ENCODE measurements at places on chromosomes 12 and 14.
A peak's percentile ranks its signal among the peaks of the same experiment; 100 is the strongest.

GRCh38 chr12:2841056-2841650, 6.3 kb upstream of the NRIP2 start:
- DNase-seq, result peak; percentile 80

- no peak for DNase-seq
Measured at GRCh38 chr12:63862187-63862968, 17.9 kb downstream of the SRGAP1 start.

GRCh38 chr14:75823334-75823733, 158.5 kb downstream of the TGFB3 start:
- no peak for DNase-seq

DNA sequence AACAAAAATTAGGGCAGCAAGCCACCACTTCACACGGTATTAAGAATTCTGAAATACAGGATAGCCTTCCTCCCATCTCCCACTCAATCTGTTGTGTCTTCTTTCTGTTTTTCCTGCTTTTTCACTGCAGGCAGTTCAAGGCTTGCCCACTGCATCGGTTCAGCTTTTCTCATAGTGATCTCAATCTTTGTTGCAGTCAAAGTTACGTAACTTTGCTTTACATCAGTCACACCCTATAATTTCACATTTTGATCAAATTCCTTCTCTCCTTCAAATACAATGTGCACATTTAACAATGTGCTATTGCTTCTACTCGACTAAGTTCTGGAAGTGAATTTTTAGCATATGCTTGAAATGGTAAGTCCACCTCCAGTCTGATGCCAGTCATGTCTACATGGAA, 217.6 kb downstream of the EFCAB11 start:
- no peak for DNase-seq

GRCh38 chr12:105977236-105977635, 161.5 kb downstream of the NUAK1 start:
- no peak for DNase-seq

DNA sequence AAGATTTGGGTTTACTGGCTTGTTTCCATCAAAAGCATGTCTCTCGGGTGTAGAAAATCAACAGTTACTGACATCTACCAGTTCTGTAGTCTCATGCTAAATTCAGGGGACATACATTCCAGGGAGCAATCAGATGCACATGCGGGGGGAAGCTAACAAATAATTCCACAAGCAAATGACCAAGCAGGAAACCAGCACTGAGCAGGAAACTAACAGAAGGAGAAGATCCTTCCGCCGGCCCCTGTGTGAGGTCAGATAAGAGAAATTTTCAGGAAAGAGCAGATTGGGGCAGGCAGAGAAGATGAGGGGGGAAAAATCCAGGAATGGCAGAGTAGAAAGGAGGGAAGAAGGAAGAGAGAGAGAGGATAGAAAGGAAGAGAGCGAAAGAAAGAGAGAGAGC, 127.6 kb upstream of the TMCC3 start:
- DNase-seq, result no peak

- DNase-seq, result no peak
Measured at GRCh38 chr14:99136047-99136400, 136.0 kb downstream of the BCL11B start.

- no peak for DNase-seq
Measured at GRCh38 chr12:57679697-57680096, 14.2 kb upstream of the OS9 start.

GRCh38 chr14:29529418-29529817, 398.2 kb downstream of the PRKD1 start:
- DNase-seq, result no peak

- no peak for DNase-seq
Measured at GRCh38 chr14:105890474-105891220, 364.3 kb downstream of the TMEM121 start.

- no peak for DNase-seq
Measured at GRCh38 chr14:56241461-56241860, 123.2 kb downstream of the PELI2 start.

GRCh38 chr12:52446367-52447045, 5.4 kb downstream of the KRT6B start:
- no peak for DNase-seq

- no peak for DNase-seq
Measured at GRCh38 chr14:58830121-58830520, 192.4 kb downstream of the DACT1 start.

- no peak for DNase-seq
Measured at GRCh38 chr12:83128540-83128939, 441.8 kb downstream of the TMTC2 start.

DNA sequence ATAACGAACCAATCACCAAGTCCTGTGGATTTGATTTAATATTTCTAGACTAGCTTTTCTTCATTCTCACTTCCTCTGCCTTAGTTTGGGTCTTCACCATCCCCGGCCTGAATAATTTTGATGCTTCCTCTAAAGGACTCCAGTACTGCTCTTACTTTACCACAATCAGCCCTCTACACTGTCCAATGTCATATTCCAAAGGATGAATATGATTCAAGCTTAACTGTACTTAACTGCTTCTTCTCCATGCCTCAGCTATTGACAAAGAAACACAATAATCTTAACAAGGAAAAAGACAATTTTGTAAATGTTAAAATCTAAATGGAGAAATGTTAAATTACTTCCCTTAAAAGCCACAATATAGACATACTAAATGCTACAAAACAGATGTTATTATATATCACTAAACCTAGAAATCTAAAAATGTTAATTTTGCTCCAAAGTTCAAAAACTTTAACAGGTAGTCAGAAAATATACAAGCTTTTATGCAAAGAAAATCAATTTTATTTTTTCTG, 70.2 kb downstream of the STXBP6 start:
- DNase-seq, result no peak

DNA sequence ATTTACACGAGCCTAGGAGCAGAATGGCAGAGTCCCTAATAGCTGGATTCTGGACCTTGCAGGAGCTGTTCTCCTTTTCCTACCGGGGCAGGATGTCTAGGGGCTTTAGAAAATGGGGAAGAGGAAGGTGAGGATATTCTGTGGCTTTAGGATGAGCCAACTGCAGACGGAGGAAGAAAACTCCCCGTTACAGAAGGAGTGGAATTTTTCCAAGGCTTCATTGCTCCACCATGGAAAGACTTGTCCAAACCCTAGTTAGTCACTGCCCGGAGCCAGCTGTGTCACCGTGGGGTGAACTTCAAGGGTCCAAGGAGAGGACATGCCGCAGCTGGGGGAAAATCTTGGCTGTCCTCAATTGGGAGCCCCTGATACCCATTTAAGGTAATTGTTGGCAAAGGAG, 41.6 kb downstream of the FOS start:
- no peak for DNase-seq

- no peak for DNase-seq
Measured at GRCh38 chr14:22972313-22972930, 9.9 kb downstream of the AJUBA start.

DNA sequence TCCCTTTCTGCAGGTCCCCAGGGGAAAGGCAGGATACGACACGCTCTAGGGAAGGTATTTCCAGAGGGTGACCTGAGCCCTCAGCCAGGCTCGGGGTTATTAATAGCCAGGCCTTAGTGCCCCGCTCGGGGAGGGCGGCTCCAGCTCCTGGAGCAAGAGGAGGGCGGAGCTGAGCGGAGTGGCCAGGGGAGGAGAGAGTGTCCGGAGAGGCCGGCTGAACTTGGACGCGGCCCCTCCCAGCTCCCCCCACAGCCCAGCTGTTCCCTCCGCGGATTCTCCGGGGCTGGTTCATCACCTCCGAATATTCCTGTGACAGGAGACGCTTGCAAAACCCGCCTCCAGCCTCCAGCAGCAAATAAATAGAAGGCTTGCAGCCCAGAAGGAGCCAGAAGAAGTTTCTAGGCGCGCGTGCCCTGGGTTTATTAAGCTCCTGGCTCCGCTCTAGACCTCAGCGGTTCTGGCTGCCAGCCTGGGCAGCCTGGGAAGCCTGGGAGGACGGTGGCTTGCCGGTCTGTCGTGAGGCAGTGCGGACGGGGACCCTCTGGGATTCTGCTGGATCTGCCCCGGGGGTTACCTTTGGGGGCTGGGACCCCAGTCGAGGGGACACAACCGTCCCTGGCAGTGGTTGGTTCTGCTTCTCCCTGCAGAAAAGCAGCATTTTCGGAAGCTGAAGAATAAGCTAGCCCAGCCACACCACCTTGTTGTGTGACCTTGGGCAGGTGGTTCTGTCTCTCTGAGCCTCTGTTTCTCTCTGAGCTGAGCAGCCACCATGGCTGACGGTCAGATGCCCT, at the start of gene HSPB8:
TSS of gene HSPB8 (plus strand) at position 388 of the 791 bp plus-strand sequence. CDS start at position 770, 382 bp downstream.
- no peak for DNase-seq

- no peak for DNase-seq
Measured at GRCh38 chr12:120237360-120238171, 28.0 kb downstream of the PXN start.

GRCh38 chr14:88323523-88324199, 592 bp upstream of the KCNK10 start:
- peak; percentile 31 for DNase-seq

DNA sequence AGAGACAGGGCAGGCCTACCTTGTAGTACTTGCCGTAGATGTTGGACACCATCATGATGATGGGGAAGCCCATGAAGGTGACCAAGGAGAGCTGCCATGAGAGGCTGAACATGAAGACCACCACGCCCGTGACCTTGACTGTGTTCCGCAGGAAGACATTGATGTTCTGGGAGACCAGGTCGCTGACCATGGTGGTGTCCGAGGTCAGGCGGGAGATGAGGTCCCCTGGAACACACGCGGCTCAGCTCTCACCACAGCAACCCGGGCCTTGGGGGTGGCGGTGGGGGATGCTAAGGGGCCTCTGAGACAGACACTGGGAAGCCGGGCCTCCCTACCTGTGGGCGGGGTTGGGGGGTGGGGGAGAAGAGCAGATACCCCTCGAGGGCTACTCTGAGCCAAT, 17.7 kb downstream of the ABCB9 start:
- no peak for DNase-seq

DNA sequence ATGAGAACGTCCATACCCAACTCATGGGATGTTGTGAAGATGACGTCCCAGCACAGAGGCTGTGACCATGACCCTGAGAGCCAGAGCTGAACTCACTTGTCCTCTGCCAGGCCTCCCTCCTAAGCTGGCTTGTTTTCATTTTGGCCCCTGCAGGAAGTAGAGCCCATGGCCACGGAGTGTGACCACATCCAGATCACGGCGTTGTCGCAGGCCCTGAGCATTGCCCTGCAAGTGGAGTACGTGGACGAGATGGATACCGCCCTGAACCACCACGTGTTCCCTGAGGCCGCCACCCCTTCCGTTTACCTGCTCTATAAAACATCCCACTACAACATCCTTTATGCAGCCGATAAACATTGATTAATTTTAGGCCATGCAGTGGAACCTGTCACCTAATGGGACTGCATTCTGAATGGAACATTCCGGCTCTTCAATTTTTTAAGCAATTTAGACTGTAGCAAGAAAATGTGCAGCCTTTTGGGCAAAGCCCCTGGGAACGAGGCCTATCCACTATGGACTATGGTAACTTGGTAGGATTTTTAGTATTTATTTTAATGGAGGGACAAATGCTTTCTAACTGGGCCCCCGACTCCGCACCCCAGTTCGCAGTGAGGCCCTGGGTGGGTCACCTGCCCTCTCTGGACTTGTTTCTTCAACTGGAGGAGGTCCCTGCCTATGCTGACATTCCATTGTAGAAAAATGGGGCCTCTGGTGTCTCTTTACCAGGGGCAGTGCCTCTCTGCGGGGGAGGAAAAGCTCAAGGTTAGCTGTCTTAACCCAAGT, 19.6 kb downstream of the OTUB2 start:
- no peak for DNase-seq

GRCh38 chr14:105363847-105364708, 34.3 kb upstream of the TEX22 start:
- peak; percentile 83 for DNase-seq

DNA sequence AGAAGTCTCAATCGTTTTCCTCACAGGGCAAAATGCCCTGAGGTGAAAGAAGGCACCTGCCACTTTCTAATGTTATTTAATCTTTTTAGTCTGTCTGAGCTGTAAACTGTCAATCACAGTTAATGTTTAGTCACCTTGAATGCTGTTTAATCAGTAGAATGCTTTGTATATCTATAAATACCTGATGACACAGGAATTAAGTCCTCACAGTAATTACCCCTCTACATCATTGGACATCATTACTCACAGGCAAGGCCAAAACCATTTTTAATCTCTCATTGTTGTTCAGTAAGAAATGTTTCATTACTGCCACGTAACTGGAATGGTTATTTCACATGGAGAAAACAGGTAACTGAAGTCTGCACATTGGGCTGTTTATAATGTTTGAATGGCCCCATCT, 178.8 kb downstream of the EXOC5 start:
- no peak for DNase-seq

DNA sequence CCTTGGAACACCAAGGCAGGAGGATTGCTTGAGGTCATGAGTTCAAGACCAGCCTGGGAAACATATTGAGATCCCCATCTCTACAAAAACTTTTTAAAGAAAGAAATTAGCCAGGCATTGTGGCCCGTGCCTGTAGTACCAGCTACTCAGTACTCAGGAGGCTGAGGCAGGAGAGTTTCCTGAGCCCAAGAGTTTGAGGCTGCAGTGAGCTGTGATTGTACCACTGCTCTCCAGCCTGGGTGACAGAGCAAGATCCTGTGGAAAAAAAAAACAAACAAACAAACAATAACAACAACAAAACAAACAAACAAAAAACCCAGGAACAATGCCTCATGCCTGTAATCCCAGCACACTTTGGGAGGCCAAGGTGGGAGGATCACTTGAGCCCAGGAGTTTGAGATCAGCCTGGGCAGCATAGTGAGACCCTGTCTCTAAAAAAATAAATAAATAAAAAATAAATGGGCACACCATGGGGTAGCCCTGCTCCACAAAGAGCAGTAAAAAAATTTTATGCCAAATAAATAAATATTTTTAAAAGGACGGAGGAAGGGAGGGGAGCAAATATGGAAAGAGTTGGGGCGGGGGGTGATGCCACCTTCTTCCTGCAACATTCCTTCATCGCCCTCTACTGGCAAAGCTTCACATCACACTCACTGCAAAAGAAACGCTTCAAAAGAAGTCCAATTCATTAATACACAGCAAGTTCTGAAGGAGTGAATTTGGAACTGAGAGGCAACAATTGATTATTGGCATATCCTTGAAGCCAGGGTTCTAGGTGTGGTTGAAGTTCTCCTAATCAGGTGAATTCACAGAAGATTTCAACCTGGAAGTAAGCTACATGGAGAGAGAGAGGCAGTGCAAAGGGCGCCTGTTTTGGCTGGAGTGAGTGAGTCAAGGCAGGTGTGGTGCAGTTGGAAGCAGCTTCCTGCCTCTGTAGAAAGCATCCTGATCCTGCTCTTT, 8.8 kb upstream of the GNPTAB start:
- DNase-seq, result peak; percentile 87

- no peak for DNase-seq
Measured at GRCh38 chr14:104574536-104574935, 5.0 kb upstream of the C14orf180 start.

- no peak for DNase-seq
Measured at GRCh38 chr12:131034631-131035244, 81.0 kb downstream of the ADGRD1 start.

DNA sequence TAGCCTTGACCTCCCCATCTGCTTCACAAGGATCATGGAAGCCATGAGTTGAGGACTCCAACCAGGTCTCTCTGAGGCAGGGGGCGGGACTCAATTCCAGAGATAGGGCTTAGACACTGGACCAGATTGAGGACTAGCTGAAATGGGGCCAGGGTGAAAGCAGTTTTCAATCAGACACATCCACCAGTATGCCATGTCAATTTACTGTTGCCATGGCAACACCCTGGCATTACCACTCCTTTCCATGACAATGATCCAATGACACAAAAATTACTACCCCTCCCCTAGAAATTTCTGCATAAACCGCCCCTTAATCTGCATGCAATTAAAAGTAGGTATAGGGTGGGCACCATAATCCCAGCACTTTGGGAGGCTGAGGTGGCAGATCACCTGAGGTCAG, 18.6 kb upstream of the DCAF5 start:
- no peak for DNase-seq
